ENCODE measurements at places on chromosomes 16 and 17.
A peak's percentile ranks its signal among the peaks of the same experiment; 100 is the strongest.

DNA sequence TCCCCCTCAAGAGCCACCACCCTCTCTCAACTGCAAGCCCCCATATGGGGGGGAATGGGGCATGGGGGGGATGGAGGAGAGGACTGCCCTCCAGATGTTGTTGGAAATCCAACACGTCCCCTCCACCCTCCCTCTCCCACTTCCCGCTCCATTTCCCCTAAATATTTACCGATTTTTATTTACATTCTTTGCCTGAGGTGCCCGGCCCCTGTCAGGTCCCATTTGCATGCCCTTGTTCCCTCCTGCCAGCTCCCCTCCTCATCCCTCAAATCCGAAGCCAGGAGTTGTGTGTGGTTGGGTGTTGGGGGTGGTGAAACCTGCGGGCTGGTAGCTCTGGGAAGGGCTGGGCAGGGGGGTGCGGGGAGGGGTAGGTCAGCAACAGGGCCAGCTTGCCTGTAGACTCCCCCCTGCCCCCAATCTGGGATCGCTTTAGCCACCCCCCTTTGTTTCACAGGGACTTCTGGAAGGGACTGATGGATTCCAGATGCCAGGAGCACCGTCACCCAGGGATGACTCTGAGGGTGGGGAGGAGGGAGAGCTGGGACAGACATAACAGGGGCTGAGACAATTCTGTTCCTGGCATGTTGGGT lies 39.7 kb upstream of the NGFR start:
- no peak for DNase-seq

GRCh38 chr17:56171186-56171959 lies 18.1 kb downstream of the ANKFN1 start:
- no peak for DNase-seq

DNA sequence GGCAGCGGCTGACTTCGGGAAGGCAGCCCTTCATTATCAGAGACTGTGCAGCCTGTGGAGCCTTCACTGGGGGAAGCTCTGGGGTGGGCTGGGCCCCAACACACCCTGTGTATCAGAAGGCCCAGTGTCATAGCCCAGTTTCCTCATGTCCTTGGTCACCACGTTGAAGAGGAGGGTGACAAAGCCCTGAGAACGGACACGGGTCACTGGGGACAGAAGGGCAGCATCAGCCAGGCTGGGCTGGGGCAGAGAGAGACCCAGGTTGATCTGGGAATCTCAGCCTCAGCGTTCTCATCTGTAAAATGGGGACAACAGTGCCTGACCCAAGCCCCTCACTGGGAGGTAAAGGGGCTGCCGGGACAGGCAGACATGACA lies 19.3 kb downstream of the B9D1 start:
- DNase-seq, result no peak

DNA sequence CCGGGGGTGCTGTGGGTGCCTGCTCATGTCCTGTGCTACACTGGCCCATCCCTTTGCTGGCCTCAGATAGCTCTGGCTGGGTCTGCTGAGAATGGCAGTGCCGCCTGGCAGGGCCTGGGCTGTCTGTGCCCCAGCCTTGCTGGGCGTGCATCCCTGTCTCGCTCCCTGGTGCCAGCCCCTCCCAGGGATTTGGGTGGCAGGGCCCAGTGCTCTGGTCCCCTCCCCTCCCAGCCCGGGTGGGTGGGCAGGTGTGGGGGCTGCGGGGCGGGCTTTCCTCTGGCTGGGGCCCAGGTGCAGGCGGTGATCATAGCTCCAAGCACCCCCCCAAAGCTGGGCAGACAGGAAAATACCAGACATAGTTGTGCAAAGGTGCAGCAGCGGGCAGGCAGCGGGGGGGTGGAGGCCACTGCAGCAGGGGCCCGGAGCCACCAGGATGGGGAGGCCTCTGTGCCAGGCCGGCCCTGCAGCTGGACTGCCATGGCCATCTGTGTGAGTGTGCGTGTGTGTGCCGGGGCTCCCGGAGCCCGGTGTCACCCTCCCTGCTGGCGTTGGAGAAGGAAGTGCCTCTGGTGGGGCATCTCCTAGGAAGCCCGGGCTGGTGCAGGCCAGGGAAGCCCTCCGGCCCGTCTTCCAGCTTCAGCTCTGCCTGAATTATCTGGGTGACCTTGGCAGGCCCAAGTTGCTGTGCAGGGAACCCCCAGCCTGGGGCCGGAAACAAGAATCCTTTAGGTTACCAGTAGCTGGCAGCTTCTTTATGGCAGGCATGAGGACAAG lies 7.4 kb downstream of the GLIS2 start:
- DNase-seq, result no peak

- no peak for DNase-seq
Observed at GRCh38 chr16:57115168-57115513, 22.8 kb downstream of the CPNE2 start.

GRCh38 chr17:45170931-45171337 lies 9.3 kb downstream of the HEXIM2 start:
- peak; percentile 51 for DNase-seq

DNA sequence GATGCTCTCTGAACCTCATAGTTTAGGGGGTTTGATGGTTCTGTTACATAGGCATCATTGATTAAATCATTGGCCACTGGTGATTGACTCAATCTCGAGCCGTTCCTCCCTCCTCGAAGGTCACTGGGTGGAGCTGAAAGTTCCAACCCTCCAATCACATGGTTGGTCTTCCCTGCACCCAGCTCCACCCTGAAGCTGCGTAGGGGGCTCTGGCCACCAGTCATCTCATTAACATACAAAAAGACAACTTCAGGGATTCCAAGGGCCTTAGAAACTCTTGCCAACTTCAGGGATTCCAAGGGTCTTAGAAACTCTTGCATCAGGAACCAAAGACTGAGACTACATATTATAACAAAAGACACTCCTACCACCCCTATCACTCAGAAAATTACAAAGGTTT lies 306.5 kb upstream of the TNRC6C start:
- DNase-seq, result no peak

DNA sequence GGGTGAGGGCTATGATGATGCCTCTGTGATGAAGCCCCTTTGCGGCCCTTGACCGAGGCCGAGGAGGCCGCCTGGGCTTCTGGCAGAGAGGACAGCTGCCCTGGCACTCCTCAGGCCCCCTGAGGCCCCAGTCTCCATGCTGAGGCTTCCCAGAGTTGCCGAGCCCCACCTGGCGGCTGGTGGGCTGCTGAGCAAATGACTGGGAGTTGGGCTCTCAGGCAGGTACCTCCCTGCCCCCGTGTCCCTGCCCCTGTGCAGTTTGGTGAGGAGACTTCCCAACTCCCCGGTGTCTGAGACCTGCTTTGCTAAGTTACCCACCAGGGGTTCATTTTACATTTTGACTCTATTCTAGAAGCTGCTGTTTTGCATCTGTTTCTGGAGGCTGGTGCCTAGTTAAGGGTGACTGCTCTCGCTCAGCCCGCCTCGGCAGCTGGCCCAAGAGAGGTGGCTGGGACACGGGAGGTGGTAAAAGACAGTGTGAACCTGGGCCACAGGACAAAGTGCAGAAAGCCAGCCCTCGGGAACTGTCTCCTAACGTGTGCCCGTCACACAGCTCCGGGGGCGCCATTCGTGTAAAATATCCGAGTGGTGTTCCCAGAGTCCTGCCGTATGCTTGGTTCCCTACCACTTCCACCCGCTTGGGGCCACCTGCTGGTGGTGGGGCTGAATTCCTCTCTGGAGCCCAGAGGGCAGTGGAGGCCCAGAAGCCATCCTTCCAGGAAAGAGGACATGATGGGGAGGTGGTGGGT lies 134.5 kb downstream of the RAB11FIP4 start:
- no peak for DNase-seq

GRCh38 chr16:83940630-83941378 lies 12.2 kb upstream of the OSGIN1 start:
- no peak for DNase-seq

GRCh38 chr16:4918781-4919251 lies 18.1 kb downstream of the PPL start:
- DNase-seq, result no peak

DNA sequence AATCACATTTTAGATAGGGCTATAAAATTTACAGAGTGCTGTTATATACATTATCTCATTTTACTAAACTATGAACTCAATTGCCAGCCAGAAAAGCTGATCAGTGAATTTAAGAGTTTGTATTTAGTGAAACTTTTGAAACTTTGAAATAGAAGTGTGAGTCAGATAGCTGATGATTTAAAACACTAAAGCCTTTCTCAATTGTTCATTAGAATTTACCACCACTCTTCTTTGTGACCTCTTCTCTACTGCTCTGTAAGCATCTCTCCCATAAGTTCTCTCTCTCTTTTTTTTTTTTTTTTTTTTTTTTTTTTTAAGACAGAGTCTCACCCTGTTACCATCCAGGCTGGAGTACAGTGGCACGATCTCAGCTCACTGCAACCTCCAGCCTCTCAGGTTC lies 43.7 kb downstream of the GOSR1 start:
- DNase-seq, result no peak

DNA sequence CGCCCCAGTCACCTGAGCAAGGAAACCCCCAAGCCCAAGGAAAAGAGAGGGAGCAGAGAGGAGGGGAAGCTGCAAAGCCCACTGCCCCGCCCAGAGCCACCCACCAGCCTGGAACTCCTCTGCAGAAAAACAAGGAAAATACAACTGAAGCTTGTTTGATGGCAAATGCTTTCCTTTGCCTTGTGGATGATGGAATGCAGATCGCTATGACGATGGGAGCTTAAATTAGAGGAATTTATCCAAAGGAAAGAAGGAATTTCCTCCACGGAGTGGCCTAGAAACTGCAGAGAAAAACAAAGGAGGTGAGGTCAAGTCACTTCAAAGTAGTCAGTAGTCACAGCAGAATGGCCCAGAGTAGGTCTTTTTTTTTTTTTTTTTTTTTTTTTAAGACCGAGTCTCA lies 31.5 kb upstream of the ASGR2 start:
- DNase-seq, result no peak

- no peak for DNase-seq
Observed at GRCh38 chr16:23257682-23258081, 44.4 kb upstream of the SCNN1B start.

GRCh38 chr17:75316253-75316652 lies 27.0 kb upstream of the SLC25A19 start:
- no peak for DNase-seq

GRCh38 chr16:19104607-19105006 lies 9.2 kb upstream of the ITPRIPL2 start:
- DNase-seq, result no peak

DNA sequence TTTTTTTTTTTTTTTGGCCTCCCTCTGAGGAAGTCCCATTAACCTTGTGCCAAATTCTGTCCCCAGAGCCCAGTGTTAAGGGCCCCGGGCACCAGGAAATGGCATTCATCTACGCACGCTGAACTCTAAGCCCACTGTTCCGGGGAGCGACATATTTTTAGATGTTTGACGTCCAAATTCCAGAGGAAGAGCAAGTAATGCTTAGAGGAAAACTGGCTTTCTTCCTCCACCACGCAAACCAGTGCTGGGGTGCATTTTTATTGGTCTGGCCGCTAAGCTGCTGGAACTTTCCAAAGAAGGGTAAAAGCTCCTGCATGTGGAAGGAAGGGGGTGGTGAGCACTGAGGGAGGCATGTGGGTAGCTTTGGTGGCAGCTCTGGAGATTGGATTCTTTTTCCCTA lies 8.3 kb downstream of the WFDC1 start:
- no peak for DNase-seq

GRCh38 chr16:12881740-12882139 lies 19.7 kb upstream of the SHISA9 start:
- no peak for DNase-seq

DNA sequence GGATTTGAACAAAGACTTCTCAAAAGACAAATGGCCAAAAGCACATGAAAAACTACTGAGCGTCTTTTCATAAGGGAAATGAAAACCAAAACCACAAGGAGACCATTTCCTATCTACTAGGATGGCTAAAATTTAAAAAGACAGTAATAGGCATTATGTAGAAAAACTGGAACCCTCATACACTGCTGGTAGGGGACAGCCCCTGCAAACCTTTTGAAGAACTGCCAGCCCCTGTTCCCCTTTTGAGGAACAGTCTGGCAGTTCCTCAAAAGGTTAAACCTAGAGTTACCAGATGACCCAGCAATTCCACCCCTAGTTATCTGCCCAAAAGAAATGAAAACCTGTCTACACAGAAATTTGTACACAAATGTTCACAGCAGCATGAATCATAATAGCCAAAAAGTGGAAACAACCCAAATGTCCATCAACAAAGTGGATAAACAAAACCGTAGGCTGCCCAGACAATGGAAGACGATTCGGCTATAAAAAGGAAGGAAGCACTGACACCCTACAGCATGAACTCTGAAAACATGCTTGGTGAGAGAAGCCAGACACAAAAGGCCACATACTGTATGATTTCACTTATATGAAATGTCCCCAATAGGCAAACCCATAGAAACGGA lies 22.9 kb downstream of the CDIP1 start:
- no peak for DNase-seq

GRCh38 chr16:13322336-13322735 lies 420.9 kb downstream of the SHISA9 start:
- no peak for DNase-seq

DNA sequence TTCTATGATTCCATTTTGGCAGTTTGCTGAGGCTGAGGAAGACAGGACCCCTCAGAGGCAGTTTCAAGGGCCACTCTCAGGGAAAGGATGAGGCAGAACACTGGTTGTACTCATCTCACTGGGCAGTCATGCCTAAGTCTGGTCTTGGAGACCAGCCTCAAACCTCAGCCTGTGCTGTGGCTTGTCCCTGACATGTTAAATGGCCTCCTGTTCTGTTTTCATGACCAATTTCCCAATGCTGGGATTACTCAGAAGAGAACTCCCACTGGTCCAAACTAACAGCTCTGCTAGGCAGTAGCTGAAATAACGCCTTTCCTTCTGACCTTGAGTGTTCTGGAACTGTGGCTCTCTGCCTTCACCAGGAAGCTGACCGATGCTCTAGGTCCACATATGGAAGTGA lies 8.4 kb upstream of the SPDYE4 start:
- no peak for DNase-seq

DNA sequence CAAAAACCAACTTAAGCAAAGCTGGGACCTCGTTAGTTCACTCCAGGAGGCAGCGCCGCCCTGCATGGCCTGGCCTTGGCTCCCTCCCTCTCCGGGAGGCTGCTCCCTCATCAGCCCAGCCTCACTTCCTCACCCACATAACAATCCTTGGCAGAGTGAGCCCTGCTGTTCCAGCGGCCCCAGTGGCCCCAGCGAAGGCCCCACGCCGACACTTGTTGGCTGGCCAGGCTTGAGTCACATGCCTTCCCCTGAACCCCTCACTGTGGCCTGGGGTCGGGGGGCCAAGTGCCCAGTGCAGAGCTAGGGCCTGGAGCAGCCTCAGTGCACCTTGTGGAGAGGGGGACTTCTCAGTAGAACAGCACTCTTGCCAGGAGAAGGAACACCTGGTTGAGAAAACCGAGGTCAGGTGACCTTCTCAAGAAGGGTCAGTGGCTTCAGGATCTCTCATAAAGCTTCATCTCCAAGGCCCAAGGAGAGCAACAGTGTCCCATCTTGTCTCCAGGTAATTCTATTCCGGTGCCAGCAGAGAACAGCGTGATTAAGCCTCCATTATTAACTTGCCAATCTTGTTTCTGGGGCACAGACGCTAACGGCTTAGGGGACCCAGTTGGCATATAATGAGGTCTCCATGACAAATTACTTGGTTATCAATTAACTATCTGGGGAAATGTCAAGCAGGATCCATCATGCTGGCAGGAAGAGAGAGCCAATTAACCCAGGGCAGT lies 26.8 kb downstream of the ENDOV start:
- DNase-seq, result no peak

GRCh38 chr17:48081858-48082257 lies 19.4 kb downstream of the CBX1 start:
- no peak for DNase-seq

- DNase-seq, result peak; percentile 20
Observed at GRCh38 chr16:67022531-67023214, 6.3 kb upstream of the CBFB start.

- no peak for DNase-seq
Observed at GRCh38 chr16:27097800-27098230, 31.1 kb downstream of the C16orf82 start.

GRCh38 chr16:56300242-56300623 lies 108.9 kb downstream of the GNAO1 start:
- no peak for DNase-seq

- DNase-seq, result no peak
Observed at GRCh38 chr16:10253409-10253808, 71.2 kb upstream of the GRIN2A start.

Data from brain microvascular endothelial cell (primary cell).